Stimulated activated CD4-positive, alpha-beta T cell treated with anti-CD3 and anti-CD28 coated beads, Interleukin-4, amount 100 ng/mL, for 4 hours (primary cell): ENCODE measurements at places on chromosomes 6 and 20.

DNA sequence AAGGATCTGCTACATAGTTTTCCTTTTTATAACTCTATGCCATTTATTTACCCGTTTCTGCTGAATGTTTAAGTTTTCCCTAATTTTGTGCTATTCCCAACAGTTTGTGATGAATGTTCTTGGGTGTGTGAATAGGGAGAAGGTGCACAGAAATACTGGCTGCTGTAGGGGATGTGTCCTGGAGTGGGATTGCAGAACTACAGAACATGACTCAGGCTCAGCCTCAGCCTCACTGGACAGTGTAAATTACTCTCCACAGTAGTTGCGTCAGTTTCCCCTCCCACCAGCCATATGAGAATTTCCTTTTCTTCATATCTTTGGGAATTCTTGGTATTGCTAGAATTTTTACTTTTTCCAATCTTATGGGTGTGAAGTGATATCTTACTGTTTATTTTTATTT, 57.0 kb downstream of the SLX4IP start:
- DNase-seq = no peak

- DNase-seq = no peak
Measured at GRCh38 chr6:144549837-144550747, 265.0 kb downstream of the UTRN start.

DNA sequence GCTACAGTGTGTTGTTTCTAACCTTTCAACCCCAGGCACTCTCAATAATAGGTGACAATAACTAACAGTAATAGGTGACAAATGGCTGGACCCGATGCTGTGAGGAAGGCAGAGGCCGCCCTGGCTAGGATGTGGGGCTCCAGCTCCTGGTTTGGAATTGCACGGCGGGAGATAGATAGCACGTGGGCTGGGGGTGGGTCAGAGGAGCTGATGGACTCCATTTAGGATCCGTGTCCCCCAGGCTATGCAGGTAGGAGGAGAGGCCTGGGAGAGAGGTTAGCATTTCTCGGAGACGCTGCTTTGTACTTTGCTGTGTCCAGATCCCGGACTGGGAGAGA, 61.4 kb downstream of the EZR start:
- no peak for DNase-seq

DNA sequence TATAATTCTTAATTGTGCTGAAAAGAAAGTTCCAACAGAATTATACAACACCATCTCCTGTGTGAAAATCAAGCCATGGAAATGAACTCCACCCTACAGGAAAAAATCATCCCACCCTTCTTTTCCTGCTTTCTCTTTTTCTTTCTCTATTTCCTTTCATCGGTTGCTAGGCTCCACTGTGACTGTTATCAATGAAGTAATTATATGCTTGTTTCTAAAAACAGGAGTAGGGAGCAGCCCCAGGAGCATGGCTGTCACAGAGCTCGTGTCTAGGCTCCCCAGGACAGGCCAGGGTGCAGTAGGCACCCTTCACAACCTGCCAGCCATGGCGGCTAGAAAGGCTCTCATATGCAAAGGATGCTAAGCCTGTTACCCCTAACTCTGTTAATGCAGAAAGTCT, 13.0 kb downstream of the MPC1 start:
- no peak for DNase-seq

- DNase-seq = no peak
Measured at GRCh38 chr20:42392442-42392841, 774.3 kb upstream of the CHD6 start.

- DNase-seq = no peak
Measured at GRCh38 chr6:40346246-40346645, 240.9 kb downstream of the LRFN2 start.
